ENCODE measurements at places on chromosomes 2 and 18. TPM values are rescaled to one million over a fixed set of nuclear protein-coding genes. Genes with fewer than 3 reads are reported as not detected.

LCT gene
- not detected for total RNA-seq

ACADL gene
- total RNA-seq = not detected

ALKAL2 gene
- total RNA-seq = not detected

DCTN1 gene
- total RNA-seq = 125 TPM

PAX8 gene
- total RNA-seq = 2.1 TPM

LYPD6B gene
- total RNA-seq = not detected

KLHL30 gene
- total RNA-seq = not detected

ZBTB7C gene
- total RNA-seq = not detected

DAW1 gene
- total RNA-seq = 0.25 TPM

UGT1A3 gene
- total RNA-seq = not detected

ANKRD30B gene
- not detected for total RNA-seq

KRTCAP3 gene
- total RNA-seq = not detected

ANTXR1 gene
- total RNA-seq = 1.5 TPM

TMEM169 gene
- total RNA-seq = not detected

AAMP gene
- total RNA-seq = 127 TPM

TRIB2 gene
- 25.7 TPM for total RNA-seq

TEX44 gene
- not detected for total RNA-seq

KLHL29 gene
- total RNA-seq = 3.1 TPM

FHOD3 gene
- total RNA-seq = not detected

RAB27B gene
- under 0.01 TPM for total RNA-seq

CYP1B1 gene
- not detected for total RNA-seq

ZNF396 gene
- not detected for total RNA-seq

TWIST2 gene
- total RNA-seq = 0.20 TPM

EMX1 gene
- total RNA-seq = not detected

CYP26B1 gene
- 19.7 TPM for total RNA-seq

OSBPL6 gene
- 1.1 TPM for total RNA-seq

ANKRD39 gene
- 26.5 TPM for total RNA-seq

UPP2 gene
- total RNA-seq = not detected

SCYGR4 gene
- total RNA-seq = not detected

DCC gene
- total RNA-seq = not detected

TCF7L1 gene
- 2.7 TPM for total RNA-seq
